ENCODE measurements at places on chromosomes 2 and 18.

DNA sequence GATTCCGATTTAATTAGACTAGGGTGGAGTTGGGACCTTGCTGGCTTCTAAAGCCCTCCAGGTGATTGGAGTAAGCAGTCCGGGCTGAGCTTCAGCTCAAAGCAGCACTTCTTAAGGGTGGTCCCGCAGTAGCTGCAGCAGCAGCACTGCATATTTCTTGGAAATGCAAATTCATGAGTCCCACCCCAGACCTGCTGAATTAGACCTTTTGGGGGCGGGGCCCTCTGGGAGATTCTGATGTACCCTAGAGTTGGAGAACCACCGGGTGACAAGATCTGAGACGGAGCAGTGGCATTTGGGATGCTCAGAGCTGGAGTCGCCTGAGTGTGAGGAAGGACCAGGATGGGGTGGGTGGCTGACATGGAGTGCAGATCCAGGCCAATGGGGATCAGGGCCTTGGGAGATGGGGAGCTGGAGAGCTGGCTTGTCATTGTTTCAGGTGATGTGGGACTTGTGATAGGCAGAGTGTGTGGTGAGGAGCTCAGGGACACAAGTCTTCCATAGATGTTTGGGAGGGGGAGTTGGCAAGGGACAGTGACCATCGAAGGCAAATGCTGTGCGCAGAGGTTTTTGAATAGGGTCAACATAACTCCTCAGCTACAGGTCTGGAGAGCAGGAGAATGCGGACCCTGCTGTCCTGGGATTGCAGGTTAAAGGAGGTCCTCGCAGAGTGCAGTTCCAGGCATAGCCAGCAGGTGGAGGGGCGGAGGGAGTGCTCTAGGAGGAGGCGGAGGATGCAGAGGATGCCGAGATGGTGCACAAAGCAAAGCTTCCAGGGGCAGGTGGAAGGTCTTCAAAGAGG, 130.9 kb upstream of the RAB12 start:
- DNase-seq, result peak; percentile 42

DNA sequence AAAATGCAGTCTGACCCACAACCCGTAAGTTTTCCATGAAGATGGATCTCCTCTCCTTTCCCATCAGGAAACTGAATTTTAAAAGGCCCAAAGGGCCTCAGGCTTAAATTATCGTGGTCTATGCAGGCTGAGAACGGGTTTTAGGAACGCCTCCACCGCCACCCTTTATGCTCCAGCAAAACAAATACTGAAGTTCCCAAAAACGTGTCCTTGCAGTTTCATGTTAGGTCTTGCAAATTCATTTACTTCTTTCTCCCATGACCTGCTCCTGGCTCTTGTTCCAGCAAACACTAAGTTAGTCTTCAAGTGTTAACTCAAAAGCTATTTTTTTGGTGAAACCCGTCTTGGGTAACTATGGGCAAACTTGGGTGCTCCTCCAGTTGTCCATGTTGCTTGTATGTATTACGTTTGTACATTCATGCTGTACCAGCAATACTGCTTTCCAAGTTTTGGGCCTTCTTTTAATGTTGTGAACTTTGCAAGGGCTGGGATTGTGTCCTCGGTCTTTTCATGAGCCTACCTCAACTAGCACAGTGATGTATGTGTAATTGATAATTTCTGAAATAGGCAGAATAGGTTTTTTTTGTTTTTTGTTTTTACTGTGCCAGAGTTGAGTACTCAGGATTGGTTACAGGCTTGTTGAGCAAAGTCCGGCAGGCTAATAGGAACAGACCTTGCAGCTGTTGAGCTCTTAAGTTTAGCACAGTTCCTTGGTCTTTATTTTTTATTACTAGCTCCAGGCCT, 1.8 kb upstream of the RNF149 start:
- DNase-seq, result no peak

DNA sequence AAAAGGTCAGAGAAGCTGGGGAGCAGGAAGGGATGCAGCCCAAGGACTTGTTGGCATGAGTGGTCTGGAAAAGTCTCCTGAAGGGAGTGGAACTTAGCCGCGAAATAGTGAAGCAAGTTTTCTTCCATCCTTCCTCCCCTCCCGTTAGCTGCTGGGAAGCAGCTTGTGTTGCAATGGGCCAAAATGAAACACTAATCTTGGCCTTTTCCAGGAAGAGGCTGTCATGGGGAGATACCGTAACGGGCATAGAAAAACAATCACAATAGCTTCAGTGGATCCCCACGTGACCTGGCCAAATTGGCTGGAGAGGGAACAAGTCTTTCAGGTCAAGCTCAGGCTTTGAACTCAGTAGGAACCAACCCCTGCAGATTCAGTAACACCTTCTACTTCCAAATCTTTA, 49.3 kb downstream of the SEMA4F start:
- no peak for DNase-seq

DNA sequence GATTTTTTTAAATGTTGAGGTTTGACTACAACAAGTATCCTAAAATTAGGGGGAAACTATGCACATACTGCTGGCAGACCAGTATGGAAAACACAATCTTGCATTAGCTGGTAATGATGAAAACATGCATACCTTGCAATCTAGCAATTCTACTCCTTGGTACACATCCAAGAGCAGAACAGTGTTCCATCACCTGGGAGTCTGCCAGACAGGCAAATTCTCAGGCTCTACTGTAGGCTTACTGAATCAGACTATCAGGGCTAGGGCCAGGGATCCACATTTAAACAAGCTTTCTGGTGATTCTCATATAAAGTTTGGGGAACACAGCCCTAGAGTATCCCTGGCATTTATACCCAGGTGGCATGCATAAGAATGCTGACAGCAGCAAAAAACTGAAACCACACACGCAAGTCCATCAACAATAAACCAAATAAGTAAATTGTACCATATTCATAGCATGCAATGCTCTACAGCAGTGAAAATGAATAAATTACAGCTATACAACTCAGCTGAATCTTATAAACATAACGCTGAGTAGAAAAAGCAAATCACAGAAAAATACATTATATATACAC, 13.6 kb downstream of the CDH2 start:
- no peak for DNase-seq

DNA sequence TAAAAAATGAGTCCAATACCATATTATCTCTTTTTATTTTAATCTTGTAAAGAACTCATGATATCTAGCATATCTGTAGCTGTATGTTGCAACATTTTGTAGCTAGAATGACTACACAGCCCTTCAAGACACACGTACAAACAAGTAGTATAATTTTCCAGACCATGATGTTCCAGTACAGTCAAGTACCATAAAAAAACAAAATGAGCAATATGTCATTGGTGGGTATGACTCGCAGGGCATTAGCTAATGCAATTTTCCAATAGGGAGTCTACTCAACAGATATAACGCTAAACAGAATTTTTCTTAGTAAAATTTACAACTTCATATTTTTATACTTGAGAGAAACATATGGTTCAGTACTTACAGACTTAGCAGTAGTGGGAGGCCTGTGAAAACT, 53.6 kb upstream of the UGP2 start:
- DNase-seq, result peak; percentile 87

DNA sequence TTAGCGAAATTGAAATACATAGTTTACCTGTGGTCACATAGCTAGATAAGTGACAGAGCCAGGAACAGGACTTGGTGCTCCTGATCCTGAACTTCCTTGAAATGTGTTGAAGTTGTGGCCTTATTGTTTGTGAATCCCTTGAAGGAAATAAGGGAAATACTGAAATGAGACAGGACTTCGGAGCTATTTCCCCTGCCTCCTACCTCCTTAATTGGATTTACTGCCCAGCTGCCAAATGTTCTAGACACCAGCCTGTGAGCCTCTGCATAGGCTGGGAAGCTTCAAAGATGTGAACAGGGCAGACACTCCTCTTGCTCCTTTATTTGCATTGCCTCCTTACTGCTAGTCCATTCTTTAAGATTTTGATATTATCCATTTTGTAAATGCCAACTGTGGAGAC, 135.2 kb downstream of the PRPF40A start:
- DNase-seq, result no peak

DNA sequence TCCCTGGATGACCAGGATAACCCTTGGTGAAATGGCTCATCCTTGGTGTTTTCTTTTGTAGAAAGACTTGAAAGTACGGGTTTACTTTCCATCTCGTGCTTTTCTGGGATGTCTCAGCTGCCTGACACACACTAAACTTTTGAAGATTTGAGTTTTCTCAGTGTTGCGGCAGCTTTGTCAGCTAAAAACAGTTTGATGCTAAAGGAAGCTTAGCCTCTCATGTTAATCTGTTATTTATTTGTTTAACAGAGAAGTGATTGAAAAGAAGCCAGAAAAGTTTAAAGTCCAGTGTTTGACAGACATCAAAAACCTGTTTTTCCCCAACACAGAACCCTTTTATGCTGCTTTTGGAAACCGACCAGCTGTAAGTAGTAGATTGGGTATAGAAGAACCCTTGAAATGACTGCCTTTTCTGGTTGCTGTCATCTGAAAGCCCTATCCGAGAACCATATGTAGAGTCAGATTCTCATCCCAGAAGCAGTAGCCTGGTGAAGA, 72.8 kb downstream of the LPIN1 start:
- peak; percentile 60 for DNase-seq

DNA sequence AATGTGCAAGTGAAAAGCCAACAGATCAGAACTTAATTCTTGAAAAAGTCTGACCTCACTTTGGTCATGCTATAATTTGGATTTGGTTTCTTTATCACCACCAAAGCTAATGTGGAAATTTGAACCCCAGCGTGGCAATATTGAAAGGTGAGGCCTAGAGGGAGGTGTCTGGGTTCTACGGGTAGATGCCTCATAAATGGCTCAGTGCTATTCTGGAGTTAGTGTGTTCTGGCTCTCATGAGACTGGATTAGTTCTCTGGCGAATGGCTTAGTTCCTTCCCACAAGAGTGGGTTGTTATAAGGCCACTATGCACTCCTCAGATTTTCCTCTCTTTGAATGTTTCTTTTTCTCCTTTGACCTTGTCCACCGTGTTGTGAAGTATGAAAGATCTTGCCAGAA, 22.3 kb downstream of the ORC4 start:
- DNase-seq, result no peak

DNA sequence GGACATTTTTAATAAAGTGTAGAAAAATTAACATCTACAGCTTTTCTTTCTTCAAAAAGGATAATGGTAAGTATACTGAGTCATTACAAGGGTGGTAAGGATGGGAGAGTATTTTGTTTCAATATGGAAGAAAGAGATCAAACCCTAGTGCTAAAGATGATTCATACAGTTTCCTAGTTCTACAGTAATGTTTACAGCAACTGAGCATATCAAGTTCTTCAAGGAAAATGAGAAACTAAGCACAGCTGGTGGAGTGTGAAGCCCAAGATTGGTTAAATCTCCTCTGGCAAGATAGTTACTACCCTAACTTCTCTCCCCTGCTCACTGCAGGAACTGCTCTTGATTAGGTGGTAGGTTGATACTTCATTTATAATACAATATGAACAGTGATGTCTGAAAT, 467.5 kb downstream of the XIRP2 start:
- peak; percentile 85 for DNase-seq

DNA sequence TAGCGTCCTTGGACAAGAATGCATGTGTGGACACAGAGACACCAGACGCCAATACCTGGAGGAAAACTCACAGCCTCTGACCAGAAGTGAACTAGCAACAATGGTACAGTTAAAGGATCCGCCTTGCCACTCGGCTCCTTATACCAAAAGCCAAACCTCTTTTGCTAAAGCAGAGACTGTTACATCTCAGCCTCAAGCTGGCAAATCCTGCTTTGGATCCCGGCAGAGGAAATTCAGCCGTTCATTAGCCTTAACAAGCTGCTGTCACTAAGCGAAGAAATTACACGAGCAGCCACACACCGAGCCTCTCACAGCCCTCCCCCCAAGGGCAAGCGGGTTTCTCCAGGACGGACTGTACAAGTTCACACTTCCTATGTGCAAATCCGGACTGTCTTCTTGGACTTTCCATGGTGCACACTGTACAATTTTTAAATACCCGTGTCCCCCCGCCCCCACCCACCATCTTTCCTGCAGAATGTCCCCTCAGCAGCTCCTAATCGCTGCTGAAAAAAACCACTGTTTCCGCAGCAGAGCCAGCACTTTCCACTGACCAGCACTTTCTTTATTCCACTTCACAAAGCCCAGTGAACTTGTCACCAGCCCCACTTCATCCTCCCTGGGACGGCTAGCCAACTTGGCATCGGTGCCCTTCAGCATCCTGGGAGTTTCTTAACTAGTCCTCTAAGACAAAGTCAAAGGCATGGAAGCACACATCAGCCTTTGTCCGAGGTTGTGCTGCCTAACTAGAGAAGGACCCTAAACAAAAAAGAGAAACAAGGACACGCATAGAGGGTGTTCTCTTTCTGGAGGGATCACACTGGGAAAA, 1.5 kb downstream of the KLF7 start:
- peak; percentile 55 for DNase-seq

GRCh38 chr2:160015746-160016145, 46.7 kb downstream of the PLA2R1 start:
- DNase-seq, result no peak

GRCh38 chr2:10238991-10239485, 63.7 kb upstream of the HPCAL1 start:
- DNase-seq, result no peak

DNA sequence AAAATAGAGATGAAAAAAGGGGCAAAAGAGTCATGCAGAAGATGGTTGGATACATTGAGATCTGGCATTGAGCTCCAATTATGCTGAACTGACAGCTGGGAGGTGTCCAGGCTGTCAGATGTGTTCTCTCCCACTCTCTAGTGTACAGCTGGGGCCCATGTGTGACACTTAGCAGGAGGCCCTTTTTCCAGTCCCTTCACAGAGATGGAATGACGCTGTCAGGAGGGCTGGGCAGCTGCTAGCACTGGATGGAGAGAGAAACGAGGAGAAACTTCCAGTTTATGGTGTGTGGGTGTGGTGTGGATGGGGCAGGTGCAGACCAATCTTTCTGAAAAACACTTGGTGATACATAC, 437.7 kb upstream of the HS6ST1 start:
- DNase-seq, result peak; percentile 70

DNA sequence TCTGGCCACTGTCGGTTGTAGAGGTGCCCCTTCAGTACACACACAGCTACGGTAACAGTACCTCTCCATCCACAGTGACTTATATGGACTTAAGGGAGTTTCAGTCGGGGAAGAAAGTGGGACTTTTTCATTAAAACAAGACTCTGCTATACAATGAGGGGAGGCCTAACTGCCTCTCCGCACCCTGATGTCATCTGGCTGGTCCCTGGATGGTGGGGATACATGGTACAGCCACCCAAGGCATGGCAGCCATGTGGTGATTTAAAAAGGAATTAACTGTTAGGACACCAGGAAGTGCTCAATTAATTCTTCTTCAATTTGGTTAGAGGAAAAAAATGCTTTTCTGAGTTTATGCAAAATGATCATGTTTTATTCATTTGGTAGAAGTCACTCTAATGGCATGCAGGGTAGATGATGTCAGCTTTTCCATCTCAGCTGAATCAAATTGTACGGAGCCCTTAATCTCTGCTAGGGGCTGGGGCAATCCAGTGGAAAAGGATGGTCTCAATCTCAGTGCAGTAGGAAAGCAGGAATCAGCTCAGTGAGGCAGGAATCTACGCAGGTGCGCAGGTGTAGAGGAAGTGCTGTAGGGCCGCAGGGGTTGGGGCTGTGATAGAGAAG, 243.9 kb downstream of the PRKCE start:
- peak; percentile 47 for DNase-seq

GRCh38 chr2:235709969-235710879, 216.4 kb downstream of the AGAP1 start:
- peak; percentile 33 for DNase-seq

- DNase-seq, result peak; percentile 19
Observed at GRCh38 chr18:66872277-66872676, 268.4 kb upstream of the CDH19 start.

- no peak for DNase-seq
Observed at GRCh38 chr2:28842042-28842441, 28.1 kb downstream of the TRMT61B start.
